Frontal cortex (tissue), 4 donors: ENCODE measurements at places on chromosomes 2 and 18.

GRCh38 chr2:177395351-177396065 lies 2.9 kb downstream of the AGPS start:
- no peak for DNase-seq

- DNase-seq, result no peak
Observed at GRCh38 chr18:58882044-58882443, 17.4 kb downstream of the ZNF532 start.

DNA sequence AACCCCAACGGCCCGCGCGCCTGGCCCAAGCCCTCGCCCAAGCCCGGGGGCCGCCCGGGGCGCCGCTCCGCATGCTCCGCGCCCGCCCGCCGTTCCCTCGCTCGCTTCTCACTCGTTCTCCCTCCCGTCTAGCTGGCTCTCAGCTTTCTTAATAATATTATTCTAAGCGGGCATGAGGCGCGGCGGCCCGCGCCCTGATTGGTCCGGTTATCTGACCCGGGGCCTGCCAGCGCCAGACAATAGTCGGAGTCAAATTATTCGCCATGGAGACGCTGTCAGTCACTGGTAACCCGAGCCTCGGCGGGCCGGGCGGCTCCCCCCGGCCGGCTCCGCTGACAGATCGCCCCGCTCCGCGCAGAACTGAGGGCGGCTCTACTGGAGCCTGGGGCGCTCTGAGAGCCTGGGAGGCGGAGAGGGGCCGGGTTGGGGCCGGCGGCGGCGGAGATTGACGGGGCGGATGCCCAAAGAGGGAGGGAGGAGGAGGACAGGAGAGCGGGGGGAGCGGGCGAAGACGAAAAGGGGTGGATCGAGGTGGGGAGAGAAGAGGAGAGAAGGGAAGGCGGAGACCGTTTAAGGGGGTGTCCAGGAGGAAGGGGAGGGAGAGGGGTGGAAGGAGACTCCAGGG lies at the start of gene SIX2:
SIX2 (minus strand) TSS at position 150 of the 625 bp plus-strand sequence. CDS start 342 bp downstream, outside the sequence.
- DNase-seq, result peak; percentile 68

DNA sequence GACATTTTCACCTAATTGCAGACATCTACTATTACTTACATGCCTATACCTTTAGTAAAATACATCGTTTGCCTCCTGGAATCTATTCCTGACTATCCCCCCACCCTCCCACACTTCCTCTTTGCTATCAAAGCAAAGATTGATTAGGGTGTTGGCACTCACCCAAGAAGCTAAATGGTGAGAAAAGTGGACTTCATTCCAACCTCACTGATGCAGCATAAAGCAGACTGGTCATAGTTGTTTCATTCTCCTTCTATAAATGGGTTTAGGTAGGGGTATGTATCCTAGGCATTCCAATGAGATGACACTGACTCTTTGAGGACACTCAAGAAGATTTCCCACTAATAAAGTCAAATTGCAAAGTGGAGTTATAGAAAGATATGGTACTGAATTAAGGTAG lies 97.4 kb downstream of the LRP1B start:
- no peak for DNase-seq

GRCh38 chr18:2169656-2170055 lies 401.6 kb downstream of the METTL4 start:
- no peak for DNase-seq

- no peak for DNase-seq
Observed at GRCh38 chr2:218870984-218871344, 9.7 kb upstream of the WNT10A start.

DNA sequence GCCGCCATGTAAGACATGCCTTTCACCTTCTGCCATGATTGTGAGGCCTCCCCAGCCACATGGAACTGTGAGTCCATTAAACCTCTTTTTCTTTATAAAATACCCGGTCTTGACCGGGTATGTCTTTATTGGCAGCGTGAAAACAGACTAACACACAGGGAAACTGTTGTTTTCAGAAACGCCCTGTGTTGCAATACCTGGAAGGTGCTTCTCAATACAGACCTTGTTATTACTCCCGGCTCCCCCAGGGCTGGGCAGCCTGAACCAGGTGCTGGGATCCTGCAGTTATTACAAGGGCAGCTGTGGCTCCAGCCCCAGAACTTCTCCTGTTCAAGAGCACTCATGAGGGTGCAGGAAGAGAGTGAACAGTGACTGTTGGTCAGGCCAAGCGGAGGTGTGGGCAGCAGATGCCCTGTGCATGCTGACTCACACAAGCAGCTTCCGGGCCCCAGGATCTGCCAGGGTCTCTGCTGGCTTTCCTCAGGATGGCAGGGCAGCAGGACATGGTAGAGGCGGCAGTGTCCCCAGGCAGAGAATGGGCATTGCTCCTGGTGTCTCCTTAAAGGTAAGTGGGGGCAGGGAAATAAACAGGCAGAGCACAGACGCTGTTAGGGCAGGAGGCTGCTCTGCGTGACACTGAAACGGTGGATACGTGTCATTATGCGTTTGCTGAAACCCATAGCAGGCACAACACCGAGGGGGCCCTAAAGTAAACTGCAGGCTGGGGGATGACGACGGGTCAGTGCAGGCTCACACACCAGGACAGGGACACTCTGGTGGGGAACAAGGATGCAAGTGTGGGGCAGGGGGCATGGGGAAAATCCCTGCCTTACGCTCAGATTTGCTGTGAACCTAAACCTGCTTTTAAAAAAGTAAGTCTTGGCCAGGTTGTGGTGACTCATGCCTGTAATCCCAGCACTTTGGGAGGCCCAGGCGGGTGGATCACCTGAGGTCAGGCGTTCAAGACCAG lies 89.1 kb downstream of the NDUFA10 start:
- no peak for DNase-seq

DNA sequence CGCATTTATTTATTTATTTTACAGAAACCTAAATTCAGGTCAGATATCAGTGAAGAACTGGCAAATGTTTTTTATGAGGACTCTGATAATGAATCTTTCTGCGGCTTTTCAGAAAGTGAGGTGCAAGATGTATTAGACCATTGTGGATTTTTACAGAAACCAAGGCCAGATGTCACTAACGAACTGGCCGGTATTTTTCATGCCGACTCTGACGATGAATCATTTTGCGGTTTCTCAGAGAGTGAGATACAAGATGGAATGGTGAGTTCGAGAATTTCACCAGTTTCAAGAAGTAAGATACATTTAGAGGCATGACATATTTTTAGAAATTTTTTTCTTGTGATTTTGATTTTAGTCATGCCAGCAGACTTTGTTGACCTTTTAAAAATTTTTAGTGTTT lies 4.6 kb downstream of the CDCA7 start:
- DNase-seq, result no peak

DNA sequence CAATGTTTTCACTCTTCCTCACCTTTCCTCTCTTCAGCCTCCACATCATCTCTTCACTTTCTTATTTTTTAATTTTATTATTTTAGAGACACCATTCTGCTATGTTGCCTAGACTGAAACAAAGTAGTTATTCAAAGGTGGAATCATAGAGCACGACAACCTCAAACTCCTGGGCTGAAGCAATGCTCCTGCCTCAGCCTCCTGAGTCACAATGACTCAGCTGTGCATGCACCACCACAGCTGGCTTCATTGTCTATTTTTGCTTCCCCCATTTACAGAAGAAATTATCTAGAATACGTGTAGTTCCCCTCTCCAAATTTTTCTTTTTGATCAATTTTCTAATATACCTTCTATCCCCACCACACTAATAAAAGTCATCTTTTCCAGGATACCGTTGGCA lies 911.5 kb upstream of the SOX11 start:
- DNase-seq, result no peak

DNA sequence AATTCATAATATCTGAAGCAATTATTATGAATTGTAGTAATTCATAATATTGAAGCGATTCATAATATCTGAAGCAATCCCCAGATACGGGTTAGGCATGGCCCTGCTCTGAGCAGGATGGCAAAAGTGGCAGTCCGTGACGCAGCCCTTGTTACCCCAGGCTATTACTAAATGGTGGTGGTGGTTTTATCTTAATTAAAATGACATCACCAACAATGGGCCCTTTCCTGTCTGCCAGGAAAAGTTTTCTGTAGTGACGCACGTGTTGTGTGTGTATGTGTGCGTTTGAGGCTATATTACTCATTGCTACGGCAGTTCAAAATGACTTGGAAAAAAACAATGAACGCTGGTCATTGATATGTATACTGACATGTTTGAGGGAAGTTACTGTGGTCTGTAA lies 10.6 kb upstream of the MOCOS start:
- DNase-seq, result no peak

GRCh38 chr2:83168377-83168776 lies 1290.7 kb downstream of the SUCLG1 start:
- no peak for DNase-seq

DNA sequence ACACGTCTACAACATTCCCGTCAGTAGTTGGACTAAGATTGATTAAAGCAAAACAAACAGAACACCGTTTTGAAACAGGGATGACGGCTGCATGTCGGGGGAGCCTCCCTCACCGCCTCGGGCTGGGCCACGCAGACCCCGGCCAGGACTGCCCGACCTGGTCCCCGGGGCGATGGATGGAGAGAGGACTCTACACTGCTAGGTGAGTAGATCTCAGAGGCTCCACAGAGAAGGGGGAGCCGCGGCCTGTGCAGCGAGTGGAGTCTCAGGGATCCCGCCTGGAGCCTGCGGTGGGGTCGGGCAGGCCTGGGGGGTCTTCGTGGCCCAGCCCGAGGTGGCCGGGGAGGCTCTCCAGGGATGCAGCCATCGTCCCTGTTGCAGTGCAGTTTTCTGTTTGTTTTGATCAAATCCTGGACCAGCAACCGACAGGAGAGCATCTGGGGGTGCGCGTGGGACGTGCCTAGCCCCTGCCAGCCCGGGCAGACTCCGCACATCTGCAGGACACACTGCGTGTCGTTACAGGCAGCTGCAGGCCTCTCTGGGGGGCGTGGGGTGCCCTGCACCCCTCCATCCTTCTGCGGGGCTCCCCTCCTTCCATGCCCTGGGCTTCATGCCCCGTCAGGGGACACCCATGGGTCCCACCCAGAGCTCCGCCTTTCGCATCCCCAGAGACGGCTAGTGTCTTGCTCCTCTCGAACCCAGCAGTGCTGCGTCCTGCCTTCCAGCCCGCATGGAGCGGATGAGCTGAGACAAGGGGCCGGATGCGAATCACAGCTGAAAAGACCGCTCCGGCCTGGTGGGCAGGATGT lies 143.6 kb downstream of the RTP5 start:
- DNase-seq, result no peak

- no peak for DNase-seq
Observed at GRCh38 chr18:13035249-13035914, 44.2 kb downstream of the CEP192 start.
